ENCODE measurements at places on chromosomes 1 and 21. TPM values are rescaled to one million over a fixed set of nuclear protein-coding genes. Genes with fewer than 3 reads are reported as not detected.

Gene MMP23B
- 6.8 TPM for total RNA-seq

GRCh38 chr21:45979141-45979631 lies 2.4 kb upstream of the COL6A1 start:
- peaks cover 31% of the 10 kb centered on the region for H3K27me3 ChIP-seq
- H3K36me3 ChIP-seq: no peaks in the 10 kb centered on the region
- DNase-seq: no peak
- no peak overlapping the region for H3K27ac ChIP-seq

Gene RNF186
- total RNA-seq: 1.9 TPM

DNA sequence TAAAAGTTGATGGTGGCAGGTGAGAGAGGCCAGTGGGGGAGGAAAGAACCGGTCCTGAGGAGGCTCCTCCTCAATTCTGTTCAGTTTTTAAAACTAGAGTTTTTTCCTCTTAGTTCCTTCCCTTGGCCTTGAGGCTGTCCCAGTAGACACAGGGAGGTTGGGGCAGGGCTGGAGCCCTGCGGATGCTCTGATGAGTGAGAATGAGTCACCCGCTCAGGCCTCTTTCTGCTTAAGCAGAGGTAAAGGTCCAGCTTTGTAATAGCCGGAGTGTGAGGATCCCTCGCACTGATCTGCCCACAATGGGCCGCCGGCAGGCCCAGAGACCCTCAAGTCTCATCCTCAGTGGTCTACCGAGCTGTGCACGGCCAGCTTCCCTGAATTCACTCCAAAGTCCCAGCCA lies 49.6 kb upstream of the IRF2BP2 start:
- no peaks in the 10 kb centered on the region for H3K27me3 ChIP-seq
- no peak for DNase-seq
- H3K36me3 ChIP-seq: no peaks in the 10 kb centered on the region
- peaks cover 25% of the 10 kb centered on the region for H3K4me1 ChIP-seq
- no peak overlapping the region for H3K27ac ChIP-seq
- H3K4me3 ChIP-seq: no peak overlapping the region

Data from type B pancreatic cell (in vitro differentiated cells).